ENCODE measurements at places on chromosomes 3 and 15.

DNA sequence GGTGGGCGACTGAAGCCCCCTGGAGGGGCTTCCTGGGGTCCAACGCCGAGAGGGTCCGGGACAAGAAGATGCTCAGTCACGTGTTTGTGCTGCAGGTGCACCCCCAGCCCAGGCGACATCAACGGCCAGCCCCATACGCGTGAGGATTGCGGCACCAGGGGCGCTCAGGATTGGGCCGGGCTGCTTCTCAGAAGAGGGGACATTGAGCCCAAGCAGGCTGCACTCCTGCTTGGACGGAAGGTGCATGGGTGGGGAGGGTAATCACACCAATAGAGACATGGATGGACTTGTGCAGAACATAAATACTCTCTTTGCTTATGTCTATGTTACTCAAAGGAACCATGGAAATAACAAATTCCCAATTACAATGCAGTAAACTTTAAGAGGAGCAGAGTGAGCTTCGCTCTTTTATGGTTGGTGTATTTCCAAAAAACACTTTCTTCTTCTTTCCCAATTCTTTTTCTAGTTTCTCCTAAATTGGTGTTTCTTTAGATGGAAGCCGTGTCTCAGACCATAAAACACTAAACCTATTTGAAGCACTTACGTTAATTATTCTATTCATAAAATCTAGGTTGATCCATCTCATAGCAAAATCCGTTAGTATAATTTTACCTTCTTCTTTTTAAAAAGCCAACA, 182.7 kb downstream of the GOLGA6L6 start:
- no peak for DNase-seq

GRCh38 chr3:186902154-186902553, 28.2 kb upstream of the ST6GAL1 start:
- DNase-seq: no peak

- DNase-seq: no peak
Observed at GRCh38 chr3:180280555-180280954, 243.8 kb upstream of the PEX5L start.

GRCh38 chr3:184371570-184372018, 6.4 kb downstream of the THPO start:
- peak; percentile 45 for DNase-seq

DNA sequence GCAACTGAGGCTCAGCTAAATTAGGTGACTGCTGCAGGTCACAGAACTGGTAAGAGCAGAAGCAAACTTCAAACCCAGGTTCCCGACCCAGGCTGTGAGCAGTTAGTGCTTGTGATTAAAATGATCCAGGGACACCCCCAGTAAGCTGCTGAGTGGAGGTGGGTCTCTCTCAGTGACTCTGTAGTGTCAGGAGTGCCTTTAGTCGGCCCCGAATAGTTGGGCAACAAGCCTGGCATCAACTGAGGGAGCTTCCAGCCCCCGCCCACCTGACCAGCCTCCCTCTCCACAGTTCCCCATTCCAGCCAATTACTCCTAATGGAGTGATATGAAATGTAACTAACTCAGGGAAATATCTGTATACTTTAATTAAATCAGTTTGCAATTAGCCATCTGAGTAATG, 168.0 kb upstream of the SMAD3 start:
- no peak for DNase-seq

DNA sequence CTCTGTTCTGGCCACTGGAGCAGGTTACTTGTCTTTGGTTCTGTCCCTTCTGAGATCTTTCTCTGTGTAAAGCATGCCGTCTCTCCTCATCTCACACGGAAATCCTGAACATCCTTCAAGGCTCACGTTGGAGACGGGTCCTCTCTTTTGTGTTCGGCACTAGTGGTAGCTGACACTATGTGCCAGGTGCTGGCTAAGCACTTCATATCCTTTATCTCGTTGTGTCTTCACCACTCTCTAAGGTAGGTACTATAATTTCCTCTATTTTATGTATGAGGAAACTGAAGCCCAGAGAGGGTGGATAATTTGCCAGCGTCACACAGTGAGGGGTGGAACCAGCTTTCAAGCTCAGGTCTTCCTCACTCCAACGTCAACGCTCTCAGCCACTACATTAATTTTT, 1.2 kb downstream of the IFT122 start:
- DNase-seq: no peak

GRCh38 chr3:183980403-183980802, 37.3 kb downstream of the ABCC5 start:
- DNase-seq: no peak

GRCh38 chr3:112341386-112341785, 8.4 kb downstream of the CD200 start:
- no peak for DNase-seq

DNA sequence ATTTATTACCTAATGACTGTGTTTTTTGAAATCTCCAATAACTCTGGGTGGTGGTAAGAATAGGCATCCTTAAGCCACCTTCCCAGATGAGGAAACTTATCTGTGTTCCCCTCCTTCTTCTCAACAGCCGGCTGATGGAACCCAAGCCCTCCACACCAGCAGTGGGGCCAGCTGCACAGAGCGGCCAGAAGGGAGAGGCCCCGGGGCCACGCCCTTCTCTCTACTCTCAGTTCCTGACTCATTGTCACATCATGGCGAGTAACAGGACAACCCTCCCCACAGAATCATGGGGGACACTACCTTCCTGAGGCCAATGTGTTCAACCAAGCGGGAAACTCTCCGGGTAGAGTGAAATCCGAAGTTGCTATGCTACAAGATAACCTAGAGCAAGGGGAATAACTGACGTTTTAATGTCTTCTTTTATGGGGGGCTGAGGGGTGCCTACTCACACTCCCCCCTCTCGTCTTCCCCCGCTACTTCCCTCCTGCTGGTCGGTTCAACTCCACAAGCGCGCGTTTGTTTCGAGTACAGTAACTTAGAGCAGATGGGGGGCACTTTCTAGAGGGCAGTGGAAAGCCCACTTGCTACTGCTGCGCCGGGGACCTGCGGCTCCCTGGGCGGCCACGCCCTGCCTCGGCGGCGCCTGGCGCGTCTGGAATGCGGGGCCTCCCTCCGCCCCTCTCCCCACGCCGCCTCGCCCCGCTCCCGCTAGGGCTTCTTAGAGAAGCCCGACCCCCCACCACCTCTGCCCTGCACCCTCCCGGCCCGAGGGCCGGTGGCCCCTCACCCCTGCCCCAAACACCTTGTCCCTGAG, 621 bp downstream of the ANXA2 start:
- DNase-seq: peak; percentile 17

- DNase-seq: no peak
Observed at GRCh38 chr3:39106281-39106811, 1.1 kb downstream of the GORASP1 start.

DNA sequence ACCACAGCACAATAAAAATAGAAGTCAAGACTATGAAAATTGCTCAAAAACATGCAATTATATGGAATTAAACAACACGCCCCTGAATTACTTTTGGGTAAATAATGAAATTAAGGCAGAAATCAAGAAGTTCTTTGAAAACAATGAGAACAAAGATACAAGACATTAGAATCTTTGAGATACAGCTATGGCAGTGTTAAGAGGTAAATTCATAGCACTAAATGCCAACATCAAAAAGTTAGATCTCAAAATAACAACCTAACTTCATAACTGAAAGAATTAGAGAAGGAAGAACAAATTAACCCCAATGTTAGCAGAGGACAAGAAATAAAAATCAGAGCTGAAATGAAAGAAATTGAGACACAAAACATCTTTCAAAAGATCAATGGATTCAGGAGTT, 86.6 kb upstream of the UBP1 start:
- no peak for DNase-seq

GRCh38 chr3:133135306-133135705, 97.1 kb downstream of the TMEM108 start:
- DNase-seq: no peak

- no peak for DNase-seq
Observed at GRCh38 chr3:134952371-134952770, 157.3 kb downstream of the EPHB1 start.
